Trophoblast cell (in vitro differentiated cells and primary cell): ENCODE measurements at places on chromosomes 4 and X.

GRCh38 chrX:71636438-71637252, 18.3 kb upstream of the CXCR3 start:
- H3K4me3 ChIP-seq, result no peak overlapping the region
- H3K36me3 ChIP-seq, result no peaks in the 10 kb centered on the region
- H3K4me1 ChIP-seq, result peaks cover 6% of the 10 kb centered on the region
- no peak for DNase-seq

GRCh38 chr4:26197018-26197779, 123.6 kb upstream of the RBPJ start:
- H3K27ac ChIP-seq, result no peak overlapping the region
- H3K4me1 ChIP-seq, result peaks cover 2% of the 10 kb centered on the region
- H3K4me3 ChIP-seq, result no peak overlapping the region
- H3K27me3 ChIP-seq, result no peaks in the 10 kb centered on the region
- H3K36me3 ChIP-seq, result no peaks in the 10 kb centered on the region

DNA sequence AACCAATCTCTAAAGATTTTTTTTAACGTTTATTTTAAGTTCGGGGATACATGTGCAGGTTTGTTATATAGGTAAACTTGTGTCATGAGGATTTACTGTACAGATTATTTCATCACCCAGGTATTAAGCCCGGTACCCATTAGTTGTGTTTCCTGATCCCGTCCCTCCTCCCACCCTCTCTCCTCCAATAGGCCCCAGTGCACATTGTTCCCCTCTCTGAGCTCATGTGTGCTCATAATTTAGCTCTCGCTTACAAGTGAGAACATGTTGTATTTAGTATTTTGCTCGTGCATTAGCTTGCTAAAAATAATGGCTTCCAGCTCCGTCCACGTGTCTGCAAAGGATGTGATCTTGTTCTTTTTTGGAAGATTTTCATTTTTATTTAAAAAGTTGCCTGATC, 2309.4 kb upstream of the AGA start:
- H3K36me3 ChIP-seq, result no peaks in the 10 kb centered on the region
- H3K27ac ChIP-seq, result no peak overlapping the region

- H3K27me3 ChIP-seq, result no peaks in the 10 kb centered on the region
- H3K4me1 ChIP-seq, result no peaks in the 10 kb centered on the region
- DNase-seq, result no peak
- no peak overlapping the region for H3K4me3 ChIP-seq
These were observed 31.0 kb downstream of the TMSB4X start for GRCh38 chrX:13005661-13006473.

- H3K36me3 ChIP-seq, result no peaks in the 10 kb centered on the region
- no peak overlapping the region for H3K27ac ChIP-seq
- DNase-seq, result no peak
- no peak overlapping the region for H3K4me3 ChIP-seq
- no peaks in the 10 kb centered on the region for H3K27me3 ChIP-seq
These were observed 92.2 kb downstream of the MID1IP1 start for GRCh38 chrX:38893441-38893840.

DNA sequence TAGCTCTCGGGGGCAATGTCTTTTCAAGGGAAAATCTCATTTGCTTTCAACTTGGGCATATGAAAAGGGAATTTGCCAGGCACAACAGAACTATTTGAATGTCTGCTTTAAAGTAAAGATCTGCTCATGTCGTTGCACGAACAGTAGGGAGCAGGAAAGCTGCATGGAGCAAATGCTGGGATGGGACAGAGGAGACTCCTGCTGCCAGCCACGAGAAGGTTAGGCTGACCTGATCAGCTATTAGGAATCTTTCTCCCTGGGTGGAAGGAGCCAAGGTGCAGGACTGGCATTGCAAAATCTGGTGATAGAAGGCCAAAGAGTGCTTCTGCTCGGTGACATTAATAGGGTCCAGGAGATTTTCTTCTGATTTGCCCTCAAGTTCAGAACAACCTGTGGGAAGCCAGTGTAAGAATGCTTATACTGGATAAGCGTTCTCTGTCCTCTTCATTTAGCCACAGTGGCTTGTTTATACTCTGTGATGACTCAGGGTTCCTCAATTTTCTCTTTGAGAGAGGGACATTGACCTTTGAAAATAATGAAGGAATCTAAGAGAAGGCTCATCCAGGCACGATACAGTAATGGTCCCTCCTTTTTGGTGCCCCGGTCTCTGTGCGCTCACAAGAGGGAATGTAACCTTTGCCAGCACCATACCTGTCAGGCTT, 22.9 kb downstream of the FHL1 start:
- H3K4me1 ChIP-seq, result peaks cover 2% of the 10 kb centered on the region
- H3K4me3 ChIP-seq, result no peak overlapping the region
- DNase-seq, result no peak
- H3K36me3 ChIP-seq, result no peaks in the 10 kb centered on the region

DNA sequence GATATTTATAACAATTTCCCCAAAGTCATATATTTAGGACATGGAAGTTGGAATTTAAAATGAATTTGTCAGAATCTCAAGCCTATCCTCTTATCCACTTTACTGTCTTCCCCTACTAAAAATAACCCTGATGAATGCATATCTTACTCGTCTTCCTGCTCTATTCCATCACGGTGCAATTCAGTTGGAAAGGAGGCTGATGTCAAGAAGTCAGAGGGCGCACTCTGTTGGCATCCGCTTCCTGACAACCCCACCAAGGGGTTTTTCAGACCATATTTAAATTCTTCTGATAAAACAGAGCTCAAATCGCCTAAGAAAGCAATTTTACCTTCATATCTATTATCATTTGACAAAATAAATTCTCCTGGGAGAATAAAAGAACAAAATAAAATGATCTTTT, 233.5 kb downstream of the ARHGAP24 start:
- H3K4me1 ChIP-seq, result no peaks in the 10 kb centered on the region
- H3K27me3 ChIP-seq, result no peaks in the 10 kb centered on the region
- DNase-seq, result no peak

DNA sequence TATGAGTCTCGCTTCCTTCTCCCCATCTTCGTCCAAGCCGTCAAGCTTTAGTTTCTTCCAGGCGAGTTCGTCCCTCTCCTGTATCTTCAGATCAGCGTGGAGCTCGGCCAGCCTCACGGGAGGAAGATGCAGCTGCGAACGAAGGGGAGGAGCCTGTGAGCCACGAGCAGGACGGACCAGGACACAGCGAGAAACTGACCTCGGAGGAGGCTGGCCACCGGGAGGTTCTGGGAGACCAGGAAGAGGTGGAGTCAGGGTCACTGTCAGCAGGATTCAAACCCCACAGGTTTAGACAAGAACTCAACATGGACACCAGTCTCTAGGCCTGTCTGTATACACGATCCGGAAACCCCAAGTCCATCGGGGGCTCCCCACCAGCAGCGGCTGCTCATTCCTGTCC, 7.3 kb downstream of the LRPAP1 start:
- peaks cover 61% of the 10 kb centered on the region for H3K36me3 ChIP-seq
- no peaks in the 10 kb centered on the region for H3K4me1 ChIP-seq
- H3K27ac ChIP-seq, result no peak overlapping the region

DNA sequence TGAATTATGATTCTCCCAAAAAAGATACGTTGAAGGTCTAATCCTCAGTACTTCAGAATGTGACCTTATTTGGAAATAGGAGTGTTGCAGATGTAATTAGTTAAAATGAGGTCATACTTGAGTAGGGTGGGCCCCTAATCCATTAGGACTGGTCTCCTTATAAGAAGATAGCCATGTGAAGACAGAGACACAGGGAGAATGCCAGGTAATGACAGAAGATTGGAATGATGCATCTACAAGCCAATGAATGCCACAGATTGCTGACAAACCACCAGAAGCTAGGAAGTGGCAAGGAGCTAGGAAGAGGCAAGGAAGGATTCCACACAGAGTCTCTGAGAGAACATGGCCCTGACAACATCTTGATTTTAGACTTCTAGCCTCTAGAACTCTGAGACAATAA, 7.4 kb upstream of the RPS6KA3 start:
- H3K27ac ChIP-seq, result no peak overlapping the region
- H3K4me3 ChIP-seq, result no peak overlapping the region
- H3K36me3 ChIP-seq, result no peaks in the 10 kb centered on the region
- no peaks in the 10 kb centered on the region for H3K4me1 ChIP-seq

GRCh38 chr4:10315638-10316037, 141.6 kb downstream of the ZNF518B start:
- no peaks in the 10 kb centered on the region for H3K27me3 ChIP-seq
- no peaks in the 10 kb centered on the region for H3K36me3 ChIP-seq
- peaks cover 17% of the 10 kb centered on the region for H3K4me1 ChIP-seq
- no peak overlapping the region for H3K4me3 ChIP-seq

DNA sequence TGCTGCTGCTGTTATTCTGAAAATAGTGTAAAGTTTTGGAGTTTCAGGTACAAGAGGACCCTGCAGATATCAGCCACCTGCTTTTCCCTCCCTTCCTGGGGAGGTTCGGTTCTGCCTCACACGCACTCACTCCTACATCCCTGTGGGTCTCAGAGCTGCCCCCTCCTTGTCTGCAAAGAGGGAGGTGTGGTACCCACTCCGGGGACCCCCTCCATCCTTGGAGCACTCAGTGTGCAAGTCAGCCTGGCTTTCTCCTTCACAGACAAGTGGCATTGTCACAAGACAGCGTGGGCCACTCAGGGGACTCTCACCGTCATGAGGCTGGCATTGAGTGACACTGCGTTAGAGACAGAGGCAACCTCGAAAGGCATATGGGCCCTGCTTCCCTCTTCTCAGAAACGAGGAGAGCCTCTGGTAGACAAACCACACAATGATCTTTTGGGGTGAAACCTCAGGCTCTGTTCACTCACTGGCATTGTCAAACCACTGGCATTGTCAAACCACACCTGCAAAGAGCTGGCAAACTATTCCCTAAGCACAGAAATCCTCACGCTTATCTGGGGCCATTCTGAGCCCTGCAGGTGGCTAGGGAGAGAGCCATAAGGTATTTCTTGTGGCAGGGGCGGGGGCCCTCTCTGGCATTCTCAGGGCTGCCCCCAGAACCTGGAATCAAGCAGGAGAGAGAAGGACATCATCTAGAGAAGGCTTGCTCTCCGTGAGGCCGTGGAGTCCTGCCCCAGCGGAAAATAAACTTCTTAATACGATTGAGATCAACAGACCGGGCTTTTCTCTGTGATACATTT, 285.0 kb downstream of the SHOX start:
- no peaks in the 10 kb centered on the region for H3K4me1 ChIP-seq
- no peak overlapping the region for H3K4me3 ChIP-seq
- H3K27ac ChIP-seq, result no peak overlapping the region

GRCh38 chrX:150635952-150636351, 57.2 kb upstream of the MTMR1 start:
- no peaks in the 10 kb centered on the region for H3K4me1 ChIP-seq
- H3K27ac ChIP-seq, result no peak overlapping the region
- H3K36me3 ChIP-seq, result peaks cover 1% of the 10 kb centered on the region
- H3K4me3 ChIP-seq, result no peak overlapping the region

DNA sequence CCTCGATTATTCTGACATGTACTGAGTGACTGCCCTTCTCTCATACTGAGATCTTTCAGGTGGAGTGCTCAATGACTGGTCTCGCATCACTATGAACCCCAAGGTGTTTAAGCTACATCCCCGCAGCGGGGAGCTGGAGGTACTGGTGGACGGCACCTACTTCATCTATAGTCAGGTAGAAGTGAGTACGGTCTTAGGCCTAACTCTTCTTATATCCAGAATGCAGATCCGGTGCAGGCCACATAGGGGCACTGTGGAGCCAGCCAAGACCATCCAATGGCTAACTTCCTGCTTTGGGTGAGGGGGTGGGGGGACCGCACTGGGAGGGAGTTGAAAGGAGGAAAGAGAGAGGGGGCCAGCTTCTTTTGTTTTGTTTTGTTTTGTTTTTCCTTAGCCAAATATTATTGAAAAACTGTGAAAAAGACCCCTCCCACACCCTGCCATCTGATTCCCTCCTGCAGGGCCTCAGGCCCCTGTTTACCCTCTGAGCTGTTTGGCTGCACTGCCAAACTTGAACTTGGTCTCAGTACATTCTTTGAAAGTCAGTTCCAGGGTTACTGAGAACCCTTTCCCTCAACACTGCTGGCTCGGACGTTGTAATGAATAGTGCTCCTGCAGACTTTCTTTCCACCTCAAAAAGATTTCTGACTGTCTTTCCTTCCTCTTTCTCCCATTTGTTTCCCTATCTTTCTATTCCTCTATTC, 16.2 kb downstream of the AWAT2 start:
- DNase-seq, result peak; percentile 34
- no peak overlapping the region for H3K4me3 ChIP-seq
- H3K27me3 ChIP-seq, result no peaks in the 10 kb centered on the region
- no peaks in the 10 kb centered on the region for H3K4me1 ChIP-seq
- no peak overlapping the region for H3K27ac ChIP-seq
- H3K36me3 ChIP-seq, result no peaks in the 10 kb centered on the region

DNA sequence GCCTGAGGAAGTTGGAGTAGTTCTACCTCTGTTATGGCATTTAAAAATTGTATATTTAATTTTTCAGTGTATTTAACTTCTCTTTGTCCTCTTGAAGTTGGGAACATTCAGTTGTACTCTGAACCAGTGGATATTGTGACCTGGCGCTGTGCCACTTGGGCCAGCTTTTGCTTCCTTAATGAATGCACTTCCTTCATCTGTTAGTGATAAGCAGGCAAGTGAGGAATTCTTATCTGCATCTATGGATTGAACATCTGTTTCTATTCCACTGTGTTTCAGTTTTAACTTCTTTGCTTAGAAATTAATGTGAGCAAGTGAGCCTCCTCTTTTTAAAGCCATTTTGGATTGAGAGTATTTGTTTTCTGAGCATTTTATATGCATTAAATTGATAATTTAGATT, 128.3 kb downstream of the UCHL1 start:
- no peak overlapping the region for H3K27ac ChIP-seq
- no peak for DNase-seq
- no peaks in the 10 kb centered on the region for H3K36me3 ChIP-seq
- H3K4me3 ChIP-seq, result no peak overlapping the region
- no peaks in the 10 kb centered on the region for H3K4me1 ChIP-seq

DNA sequence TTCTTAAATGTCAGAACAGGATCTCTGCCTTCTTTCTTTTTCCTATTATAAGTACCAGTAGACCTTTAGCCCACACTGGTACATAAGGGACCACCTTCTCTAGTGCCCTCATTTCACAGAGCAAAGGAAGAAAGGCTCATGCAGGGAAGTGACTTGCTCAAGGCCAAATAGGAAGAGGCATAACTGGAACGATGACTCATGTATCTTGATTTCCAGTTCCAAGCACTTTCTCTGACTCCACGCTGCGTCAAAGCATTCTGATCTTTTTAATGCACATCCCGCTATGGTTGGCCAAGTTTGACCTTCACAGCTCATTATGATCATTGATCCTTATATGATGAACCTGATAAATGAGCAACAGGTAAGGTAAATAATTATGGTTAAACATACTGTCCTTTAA, 542.0 kb downstream of the GBA3 start:
- H3K27ac ChIP-seq, result no peak overlapping the region
- H3K27me3 ChIP-seq, result no peaks in the 10 kb centered on the region
- no peaks in the 10 kb centered on the region for H3K36me3 ChIP-seq
- no peak overlapping the region for H3K4me3 ChIP-seq
- no peak for DNase-seq
